ENCODE measurements at places on chromosomes 3 and 15. TPM values are rescaled to one million over a fixed set of nuclear protein-coding genes. Genes with fewer than 3 reads are reported as not detected.

Gene HYAL1
- 4.3 TPM for total RNA-seq

Gene CCDC54
- total RNA-seq: not detected

Gene CGNL1
- total RNA-seq: 9.9 TPM

Gene SCAANT1
- total RNA-seq: not detected

Gene GOLGA8J
- total RNA-seq: not detected

Gene NAA80
- 12.9 TPM for total RNA-seq

Gene ABHD5
- total RNA-seq: 12.4 TPM

Gene NCBP2
- total RNA-seq: 21.7 TPM

Gene CPN2
- total RNA-seq: not detected

Gene CLDND1
- total RNA-seq: 85.3 TPM

Gene CLDN1
- total RNA-seq: 0.35 TPM

Gene CNTN4
- 22.4 TPM for total RNA-seq

Gene HCN4
- not detected for total RNA-seq

Gene HESX1
- total RNA-seq: not detected

Gene CCDC13
- 4.2 TPM for total RNA-seq

Gene ADGRG7
- 5.8 TPM for total RNA-seq

Gene PRSS50
- total RNA-seq: not detected

Gene EPHB1
- total RNA-seq: 0.18 TPM

Gene SSUH2
- 38.4 TPM for total RNA-seq

Gene ZBED2
- not detected for total RNA-seq

Gene TMF1
- 45.7 TPM for total RNA-seq

Gene MED12L
- total RNA-seq: 3.3 TPM

Gene ANKRD63
- not detected for total RNA-seq

Gene ANKUB1
- not detected for total RNA-seq

Measured in Peyer's patch (tissue), 4 donors.